Thoracic aorta (tissue), 2 donors: ENCODE measurements at places on chromosomes 13 and 19.

GRCh38 chr19:45924891-45925447, 10.4 kb upstream of the NANOS2 start:
- DNase-seq: no peak

GRCh38 chr13:78201411-78201810, 282.8 kb upstream of the EDNRB start:
- no peak for DNase-seq

- DNase-seq: no peak
These were observed 47.3 kb upstream of the GPR183 start for GRCh38 chr13:99354371-99354951.

DNA sequence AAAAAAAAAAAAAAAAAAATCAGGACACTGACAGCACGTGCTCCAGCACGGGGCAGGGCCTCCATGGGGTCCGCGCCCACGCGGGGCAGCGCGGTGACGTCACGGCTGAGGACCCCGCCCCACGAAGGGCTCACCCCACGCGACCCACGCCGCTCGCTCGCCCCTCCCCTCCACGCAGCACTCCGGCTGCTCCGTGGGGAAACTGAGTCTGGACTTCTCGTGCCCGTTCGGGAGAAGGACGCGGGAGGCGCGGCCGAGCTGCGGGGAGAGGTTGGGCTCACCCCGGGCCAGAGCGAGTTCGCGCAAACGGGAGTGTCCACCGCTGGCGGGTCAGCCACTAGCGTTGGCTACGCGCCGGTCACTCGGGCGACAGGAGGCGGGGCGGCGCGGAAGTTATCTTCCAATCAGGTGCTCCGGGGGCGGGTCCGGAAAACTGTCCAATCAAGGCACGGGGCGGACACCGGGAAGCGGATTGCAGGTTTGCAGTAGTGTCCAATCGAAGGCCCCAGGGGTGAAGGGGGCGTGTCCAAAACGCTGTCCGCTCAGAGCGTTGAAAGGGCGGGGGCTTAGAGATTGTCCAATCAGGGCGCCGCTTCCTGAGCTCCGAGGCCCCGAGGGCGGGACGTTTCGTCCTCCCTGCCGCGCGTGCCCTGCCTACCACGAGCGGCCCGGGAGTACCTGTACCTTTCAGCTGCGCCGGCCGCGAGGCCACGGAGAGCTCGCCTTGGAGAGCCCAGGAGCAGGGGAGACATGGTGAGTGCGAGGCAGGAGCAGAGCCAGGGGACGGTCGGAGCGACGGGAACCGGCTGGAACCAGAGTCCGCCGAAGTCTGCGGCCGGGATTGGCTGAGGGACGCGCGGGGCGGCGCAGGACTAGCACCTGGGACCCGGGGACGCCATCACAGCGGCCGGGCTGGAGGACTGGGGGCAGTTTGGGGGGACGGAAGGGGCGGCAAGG, at the start of gene ZNF57:
ZNF57 (plus strand) TSS at position 633 of the 957 bp plus-strand sequence; CDS start at position 751, 118 bp downstream.
- peak; percentile 99 for DNase-seq

DNA sequence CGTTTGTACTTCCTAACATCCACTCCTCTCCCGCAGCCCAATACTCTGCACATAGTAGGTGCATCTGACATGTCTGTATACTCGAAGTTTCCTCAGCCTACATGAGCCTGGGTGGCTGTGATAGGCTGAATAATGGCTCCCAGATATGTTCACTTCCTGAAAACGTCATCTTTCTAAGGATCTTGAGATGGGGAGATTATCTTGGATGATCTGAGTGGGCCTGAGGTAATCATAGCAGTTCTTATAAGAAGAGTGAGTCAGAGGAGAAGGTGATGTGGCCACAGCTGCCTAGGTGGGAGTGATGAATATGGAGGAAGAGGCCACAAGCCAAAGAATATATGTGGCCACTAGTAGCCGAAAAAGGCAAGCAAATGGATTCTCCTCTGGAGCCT, 84.2 kb downstream of the AKAP11 start:
- no peak for DNase-seq

GRCh38 chr13:33610438-33611120, 207.4 kb upstream of the RFC3 start:
- no peak for DNase-seq

GRCh38 chr19:3302755-3303154, 63.6 kb upstream of the NFIC start:
- no peak for DNase-seq

- DNase-seq: no peak
These were observed 20.0 kb downstream of the KLF12 start for GRCh38 chr13:74114202-74114601.

DNA sequence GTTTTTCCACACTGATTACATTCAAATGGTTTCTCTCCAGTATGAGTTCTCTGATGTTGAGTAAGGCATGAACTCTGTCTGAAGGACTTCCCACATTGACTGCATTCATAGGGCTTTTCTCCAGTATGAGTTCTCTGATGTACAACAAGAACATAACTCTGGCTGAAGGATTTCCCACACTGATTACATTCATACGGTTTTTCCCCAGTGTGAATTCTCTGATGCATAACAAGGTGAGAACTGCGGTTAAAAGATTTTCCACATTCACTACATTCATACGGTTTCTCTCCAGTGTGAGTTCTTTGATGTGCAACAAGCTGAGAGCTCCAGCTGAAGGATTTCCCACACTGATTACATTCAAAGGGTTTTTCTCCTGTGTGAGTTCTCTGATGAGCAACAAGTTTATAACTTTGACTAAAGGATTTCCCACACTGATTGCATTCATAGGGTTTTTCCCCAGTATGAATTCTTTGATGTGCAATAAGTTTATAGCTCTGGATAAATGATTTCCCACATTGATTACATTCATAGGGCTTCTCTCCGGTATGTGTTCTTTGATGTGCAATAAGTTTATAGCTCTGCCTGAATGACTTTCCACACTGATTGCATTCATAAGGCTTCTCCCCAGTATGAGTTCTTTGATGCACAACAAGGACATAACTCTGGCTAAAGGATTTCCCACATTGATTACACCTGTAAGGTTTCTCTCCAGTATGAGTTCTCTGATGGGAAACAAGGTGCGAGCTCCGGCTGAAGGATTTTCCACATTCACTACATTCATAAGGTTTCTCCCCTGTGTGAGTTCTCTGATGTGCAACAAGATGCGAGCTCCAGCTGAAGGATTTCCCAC, 23.5 kb downstream of the ZNF180 start:
- no peak for DNase-seq

DNA sequence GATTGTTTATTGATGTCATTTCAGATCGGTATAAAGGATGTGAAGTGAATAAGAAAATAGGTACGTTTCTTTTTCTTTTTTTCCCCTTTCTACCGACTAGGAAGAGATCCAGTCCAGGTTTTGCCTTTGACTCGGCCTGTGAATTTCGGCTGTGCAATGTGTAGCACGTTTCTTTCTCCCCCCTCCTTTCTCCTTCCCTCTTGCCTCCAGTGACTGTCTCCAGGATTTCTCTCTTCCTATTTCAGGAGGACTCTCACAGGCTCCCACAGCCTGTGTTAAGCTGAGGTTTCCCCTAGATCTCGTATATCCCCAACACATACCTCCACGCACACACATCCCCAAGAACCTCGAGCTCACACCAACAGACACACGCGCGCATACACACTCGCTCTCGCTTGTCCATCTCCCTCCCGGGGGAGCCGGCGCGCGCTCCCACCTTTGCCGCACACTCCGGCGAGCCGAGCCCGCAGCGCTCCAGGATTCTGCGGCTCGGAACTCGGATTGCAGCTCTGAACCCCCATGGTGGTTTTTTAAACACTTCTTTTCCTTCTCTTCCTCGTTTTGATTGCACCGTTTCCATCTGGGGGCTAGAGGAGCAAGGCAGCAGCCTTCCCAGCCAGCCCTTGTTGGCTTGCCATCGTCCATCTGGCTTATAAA, at the start of gene GPC6:
GPC6 (plus strand) TSS at position 185 of the 657 bp plus-strand sequence.
- DNase-seq: no peak

GRCh38 chr13:38090913-38091312, 221.3 kb upstream of the TRPC4 start:
- DNase-seq: no peak

- no peak for DNase-seq
These were observed 1.7 kb downstream of the PRR12 start for GRCh38 chr19:49592486-49593232.

DNA sequence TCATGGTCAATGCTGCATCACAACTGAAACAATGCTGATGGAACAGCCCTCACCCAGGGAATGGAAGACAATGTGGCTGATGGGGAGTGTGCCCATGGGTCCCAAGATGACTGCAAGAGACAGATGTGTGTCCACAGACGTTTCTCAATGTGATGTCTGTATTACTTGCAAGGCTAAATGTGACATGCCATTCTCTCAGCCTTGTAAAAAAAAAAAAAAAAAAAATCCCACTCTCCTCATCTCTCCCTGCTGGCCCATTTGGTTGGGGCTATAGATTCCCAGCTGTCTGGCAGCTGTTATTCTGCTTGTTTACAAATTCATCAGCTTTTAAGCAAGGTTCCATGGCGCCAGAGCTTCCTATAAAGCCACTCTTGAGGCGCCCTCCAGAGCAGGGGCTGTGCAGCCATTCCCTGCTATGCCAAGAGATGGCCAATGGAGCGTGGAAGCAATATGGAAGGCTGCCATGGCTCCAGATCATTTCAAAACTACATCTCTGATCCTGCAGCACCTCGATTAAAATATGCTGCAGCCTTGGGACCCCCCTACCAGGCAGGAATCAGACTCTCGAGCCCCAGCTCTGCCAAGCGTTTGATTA, 294.8 kb downstream of the FOXO1 start:
- DNase-seq: no peak

GRCh38 chr13:74274916-74275315, 140.7 kb upstream of the KLF12 start:
- DNase-seq: no peak
